Caki2 (cell line): ENCODE measurements at places on chromosomes 6 and 20.

DNA sequence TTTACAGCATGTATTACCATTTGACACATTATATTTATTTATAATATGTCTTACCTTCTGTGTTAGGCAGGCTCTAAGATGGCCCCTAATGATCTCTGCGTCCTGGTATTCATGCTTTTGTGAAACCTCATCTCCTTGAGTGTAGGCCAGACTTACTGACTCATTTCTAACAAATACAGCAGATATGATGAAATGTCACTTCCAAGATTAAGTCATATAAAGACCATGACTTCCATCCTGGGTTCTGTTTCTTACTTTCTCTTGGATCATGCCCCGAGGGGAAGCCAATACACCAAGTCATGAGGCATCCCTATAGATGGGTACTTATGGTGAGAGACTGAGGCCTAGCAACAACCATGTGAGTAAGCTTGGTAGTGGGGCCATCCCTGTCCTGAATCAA, 30.2 kb downstream of the ZHX3 start:
- no peak for DNase-seq

DNA sequence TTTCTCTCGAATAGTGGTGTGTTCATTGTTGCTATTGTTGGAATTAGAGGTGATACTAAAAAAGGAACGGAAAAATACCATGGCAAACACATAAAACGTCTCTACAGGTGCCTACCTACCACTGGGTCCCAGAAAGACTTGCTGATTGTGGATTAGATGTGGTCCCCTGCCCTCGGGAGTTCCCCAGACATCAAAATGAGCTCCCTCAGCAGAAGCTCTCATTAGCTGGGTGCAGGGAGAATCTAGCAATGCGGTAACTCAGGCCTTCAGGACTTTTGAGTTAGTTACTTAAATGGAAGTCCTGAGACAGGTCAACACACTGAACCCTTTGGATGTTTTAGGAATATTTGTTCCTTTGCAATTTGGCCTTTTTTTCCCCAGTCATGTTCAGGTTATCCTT, 6.1 kb downstream of the IRF4 start:
- DNase-seq = no peak

- no peak for DNase-seq
Observed at GRCh38 chr20:63321148-63321831, 28.3 kb downstream of the COL20A1 start.

DNA sequence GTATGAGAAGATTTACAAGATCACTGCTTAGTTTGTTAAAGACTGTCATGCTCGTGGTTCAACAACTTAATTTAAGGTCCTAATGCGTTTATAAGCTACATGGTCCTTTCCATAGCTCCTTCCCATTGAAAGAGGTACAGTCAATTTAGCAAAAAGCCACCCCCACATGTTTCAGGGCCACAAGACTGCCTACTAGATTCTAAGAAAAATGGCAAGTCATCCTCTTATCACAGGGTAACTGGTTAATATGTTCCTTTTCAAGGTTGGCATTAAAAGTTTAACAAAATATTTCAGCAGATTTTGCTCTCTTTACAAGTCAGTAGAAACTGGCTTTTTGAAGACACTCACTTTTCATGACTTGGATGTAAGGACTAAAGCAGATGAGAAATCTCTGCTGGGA, 15.7 kb downstream of the GSTA3 start:
- no peak for DNase-seq

- DNase-seq = no peak
Observed at GRCh38 chr20:42496595-42496994, 693.1 kb downstream of the PTPRT start.

DNA sequence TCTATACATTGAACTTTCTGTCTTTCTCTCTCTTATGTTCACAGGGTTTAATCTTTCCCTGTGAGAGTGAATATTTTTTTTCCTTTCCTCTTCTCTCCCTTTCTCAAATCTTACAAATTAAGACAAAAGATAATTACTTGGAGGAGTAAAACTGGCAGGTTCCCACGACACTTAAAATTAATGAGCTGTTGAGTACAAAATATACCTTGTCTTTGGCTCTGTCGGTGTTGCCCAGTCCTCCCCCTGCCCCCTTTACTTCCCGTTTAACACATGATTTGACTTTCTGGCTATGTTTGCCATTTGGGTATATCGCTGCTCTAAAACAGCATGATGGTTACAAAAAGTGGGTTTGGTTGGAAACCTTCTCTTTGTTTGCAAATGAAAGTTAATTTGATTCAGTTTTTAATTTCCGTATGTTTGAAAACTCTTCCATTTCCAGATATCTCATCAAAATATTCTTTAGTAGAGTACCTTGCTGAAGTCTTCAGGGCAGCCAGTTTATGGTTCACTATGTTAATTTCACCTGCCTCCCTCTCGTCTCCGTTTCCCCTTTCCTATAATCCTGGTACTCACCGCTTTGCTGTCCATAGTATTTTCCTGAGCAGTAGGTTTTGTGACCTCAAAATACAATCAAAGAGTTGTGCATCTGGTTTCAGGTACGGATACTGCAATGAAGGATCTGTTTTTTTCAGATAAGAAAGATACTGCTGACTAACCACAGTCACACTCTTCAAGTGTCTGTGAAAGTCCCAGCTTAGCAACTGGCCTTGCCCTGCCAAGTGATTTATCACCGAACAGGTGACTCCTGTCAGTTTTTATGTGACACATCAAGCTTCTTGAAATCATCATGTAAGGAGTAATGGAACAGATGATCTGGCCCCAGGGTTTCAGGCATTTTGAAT, 181.2 kb downstream of the DTNBP1 start:
- DNase-seq = no peak

DNA sequence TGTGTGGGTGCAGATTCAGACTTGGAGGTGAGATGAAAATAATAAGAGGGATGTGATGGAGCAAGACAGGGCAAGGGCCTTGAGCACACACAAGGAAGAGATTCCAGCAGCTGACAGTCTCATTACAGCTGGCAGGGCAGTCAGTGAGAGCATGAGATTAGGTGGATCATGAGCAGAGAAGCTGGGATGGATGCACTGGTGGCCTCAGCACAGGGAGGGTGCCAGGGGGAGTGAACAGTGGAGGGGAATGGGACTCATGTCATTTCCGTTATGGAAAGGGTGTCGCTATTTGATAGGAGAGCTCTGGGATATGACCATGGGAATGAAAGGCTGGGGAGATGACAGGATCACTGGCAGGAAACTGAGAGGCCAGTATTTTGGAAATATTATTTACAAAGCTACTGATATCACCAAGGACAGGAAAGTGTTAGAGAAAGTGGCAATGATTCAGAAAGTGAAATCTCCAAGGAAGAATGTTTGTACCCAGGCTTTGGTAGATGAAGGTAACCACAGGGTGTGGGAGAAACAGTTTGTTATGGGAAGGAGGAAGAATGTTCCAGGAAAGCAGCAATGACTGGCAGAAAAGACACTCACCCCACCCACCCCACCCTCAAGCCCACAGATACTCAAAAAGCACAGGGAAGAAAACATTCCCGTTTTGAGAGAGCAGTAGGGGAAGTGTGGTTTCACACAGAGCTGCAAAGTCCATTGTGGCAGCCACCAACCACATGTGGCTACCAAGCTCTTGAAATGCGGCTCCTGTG, 214.7 kb upstream of the PROKR2 start:
- no peak for DNase-seq

DNA sequence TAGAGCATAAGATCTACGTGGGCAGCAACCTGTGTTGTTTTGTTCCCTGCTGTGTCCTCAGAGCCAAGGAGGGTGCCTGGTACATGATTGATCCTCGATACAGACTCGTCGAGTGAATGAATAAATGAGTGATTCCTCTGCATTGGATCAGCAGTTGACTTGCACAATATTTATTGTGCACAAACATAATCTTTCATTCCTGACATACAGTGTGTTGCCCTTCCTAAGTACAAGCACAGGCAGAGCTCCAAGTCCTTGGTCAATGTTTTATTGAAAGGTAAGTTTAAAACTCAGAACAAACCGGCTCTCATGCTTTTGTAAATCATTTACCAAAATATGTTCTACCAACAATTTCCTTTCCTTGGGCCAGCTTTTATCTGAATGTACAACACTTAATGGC, 57.4 kb downstream of the STMND1 start:
- DNase-seq = peak; percentile 38

DNA sequence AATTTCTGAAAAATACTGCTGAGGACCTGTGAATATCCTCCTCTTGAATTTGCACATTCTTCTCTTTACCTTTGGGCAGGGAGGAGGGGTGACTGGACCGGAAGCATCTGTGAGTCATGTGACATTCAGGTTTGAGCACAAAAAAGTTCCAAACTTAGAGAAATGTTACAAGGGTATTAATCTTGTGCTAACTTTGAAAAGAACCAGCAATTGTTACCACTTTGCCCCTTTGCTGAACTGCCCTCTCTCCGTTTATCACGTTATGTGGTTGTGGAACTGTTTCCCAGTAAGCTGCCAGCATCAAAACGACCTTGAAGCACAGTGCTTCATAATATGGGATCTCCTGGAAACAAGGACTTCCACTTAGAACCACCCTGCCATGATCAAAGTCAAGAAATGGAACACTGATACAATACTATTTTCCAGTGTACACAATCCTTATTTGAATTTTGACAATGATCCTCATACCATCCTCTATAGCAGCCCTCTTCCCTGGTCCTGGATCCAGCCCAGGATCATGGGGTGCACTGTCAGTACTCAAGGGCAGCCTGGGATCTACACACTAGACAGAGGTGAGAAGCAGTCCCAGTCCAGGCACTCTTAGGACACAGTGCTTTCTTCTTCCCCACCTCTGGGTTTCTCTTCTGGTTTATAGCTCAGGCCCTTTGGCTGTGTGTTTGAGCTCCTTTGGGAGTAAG, 2.3 kb upstream of the TUBB1 start:
- no peak for DNase-seq

GRCh38 chr20:33791959-33792597, 19.1 kb upstream of the CHMP4B start:
- DNase-seq = no peak

- DNase-seq = peak; percentile 24
Observed at GRCh38 chr20:56359212-56360132, 698 bp downstream of the FAM210B start.

DNA sequence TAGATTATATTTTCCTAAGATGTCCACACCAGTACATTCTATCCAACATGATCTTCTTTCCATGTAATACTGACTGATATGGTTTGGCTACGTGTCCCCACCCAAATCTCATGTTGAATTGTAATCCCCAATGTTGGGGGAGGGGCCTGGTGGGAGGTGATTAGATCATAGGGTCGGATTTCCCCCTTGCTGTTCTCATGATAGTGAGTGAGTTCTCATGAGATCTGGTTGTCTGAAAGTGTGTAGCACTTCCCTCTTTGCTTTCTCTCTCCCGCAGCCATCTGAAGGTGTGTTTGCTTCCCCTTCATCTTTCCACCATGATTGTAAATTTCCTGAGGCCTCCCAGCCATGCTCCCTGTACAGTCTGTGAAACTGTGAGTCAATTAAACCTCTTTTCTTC, 12.2 kb upstream of the HBS1L start:
- DNase-seq = no peak

GRCh38 chr6:107539409-107539808, 49.5 kb downstream of the SOBP start:
- no peak for DNase-seq

GRCh38 chr6:156969233-156969632, 192.1 kb downstream of the ARID1B start:
- no peak for DNase-seq

DNA sequence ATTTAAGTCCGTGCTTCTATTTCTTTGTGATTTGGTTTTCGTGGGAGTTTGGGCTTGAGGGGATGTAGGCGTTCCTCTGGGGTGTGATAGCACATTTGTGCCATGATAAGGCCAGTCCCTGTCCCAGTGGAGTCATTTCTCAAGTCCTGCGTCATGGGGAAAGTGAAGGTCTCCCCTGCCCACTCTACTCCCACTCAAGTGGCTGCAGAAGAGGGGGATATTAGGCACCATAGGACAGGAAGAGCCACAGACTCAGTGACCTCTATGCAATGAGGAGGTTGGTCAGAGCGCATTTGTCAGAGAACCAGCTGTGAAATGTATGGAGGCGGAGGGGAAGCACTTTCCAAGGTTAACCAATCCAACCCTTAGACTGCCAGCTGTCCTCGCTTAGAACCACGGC, 51.9 kb upstream of the EDN1 start:
- DNase-seq = no peak

DNA sequence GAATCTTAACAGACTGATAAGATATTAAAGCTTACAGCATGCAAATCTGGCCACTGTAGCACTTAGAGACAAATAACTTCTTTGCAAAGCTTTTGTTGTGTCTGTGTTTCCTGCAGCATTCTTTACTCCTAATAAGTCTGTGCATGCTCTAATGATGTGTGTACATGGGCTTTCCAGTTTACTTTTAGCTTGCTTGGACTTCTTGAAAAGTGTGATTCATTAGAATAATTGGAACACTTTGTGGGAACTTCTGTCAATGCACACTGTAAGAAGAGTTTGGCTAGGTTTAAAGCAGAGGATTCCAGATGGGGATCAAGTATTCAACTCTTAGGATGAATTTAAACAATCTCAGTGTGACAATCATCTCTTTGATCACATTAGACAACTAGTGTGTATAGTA, 22.1 kb upstream of the TINAG start:
- no peak for DNase-seq

DNA sequence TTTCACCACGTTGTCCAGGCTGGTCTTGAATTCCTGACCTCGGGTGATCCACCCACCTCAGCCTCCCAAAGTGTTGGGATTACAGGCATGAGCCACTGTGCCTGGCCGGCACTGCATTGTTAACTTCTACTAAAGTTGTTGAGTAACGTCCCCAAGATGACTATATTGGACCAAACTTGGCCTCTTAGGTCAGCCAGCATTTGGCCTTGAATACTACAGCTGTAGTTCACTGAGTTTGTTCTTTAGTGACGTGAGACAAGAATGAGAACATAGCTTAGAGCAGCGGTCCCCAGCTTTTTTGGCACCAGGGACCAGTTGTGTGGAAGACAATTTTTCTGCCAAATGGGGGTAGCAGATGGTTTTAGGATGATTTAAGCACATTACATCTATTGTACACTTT, 237.1 kb downstream of the TBC1D7 start:
- no peak for DNase-seq

GRCh38 chr6:90793771-90794170, 206.9 kb upstream of the MAP3K7 start:
- DNase-seq = no peak

GRCh38 chr6:135853227-135853626, 1.7 kb downstream of the PDE7B start:
- no peak for DNase-seq

DNA sequence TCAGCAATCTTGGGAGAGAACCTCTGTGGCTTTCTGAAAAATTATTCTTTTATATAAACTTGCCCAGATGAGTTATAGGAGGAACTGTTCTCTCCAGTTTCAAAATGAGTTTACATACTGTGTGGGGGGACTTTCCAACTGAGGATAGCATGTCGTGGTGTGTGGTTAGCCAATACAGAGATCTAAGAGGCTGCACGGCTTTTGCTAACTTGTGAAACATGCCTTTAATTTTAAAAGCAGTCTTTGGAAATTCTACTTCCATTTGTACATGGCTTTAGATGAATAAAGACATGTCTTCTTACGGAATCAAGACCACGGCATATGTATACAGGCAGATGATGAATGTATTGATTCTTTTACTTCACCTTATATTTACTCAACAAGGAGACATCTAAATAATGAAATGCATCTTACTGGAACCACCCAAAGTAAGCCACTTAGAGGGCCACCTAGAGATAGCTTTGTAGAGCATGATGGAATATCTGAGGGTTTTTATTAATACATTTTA, 39.8 kb downstream of the HIVEP1 start:
- no peak for DNase-seq

GRCh38 chr6:88708197-88708744, 255.1 kb downstream of the RNGTT start:
- no peak for DNase-seq
